MCF 10A (cell line): ENCODE measurements at places on chromosomes 6 and 20. TPM values are rescaled to one million over a fixed set of nuclear protein-coding genes. Genes with fewer than 3 reads are reported as not detected.

CD40 gene
- total RNA-seq: 1.5 and 2.3 TPM in 2 replicates

- DNase-seq: peak; percentile 93
Measured at GRCh38 chr6:52517502-52518278, 59.2 kb downstream of the TRAM2 start.

MCCD1 gene
- not detected in 2 replicates for total RNA-seq

GRCh38 chr6:37474316-37474715 is 25.4 kb downstream of the CCDC167 start:
- DNase-seq: no peak

RPP21 gene
- total RNA-seq: 63.0 and 74.1 TPM in 2 replicates

PRPH2 gene
- total RNA-seq: not detected in 2 replicates

DNA sequence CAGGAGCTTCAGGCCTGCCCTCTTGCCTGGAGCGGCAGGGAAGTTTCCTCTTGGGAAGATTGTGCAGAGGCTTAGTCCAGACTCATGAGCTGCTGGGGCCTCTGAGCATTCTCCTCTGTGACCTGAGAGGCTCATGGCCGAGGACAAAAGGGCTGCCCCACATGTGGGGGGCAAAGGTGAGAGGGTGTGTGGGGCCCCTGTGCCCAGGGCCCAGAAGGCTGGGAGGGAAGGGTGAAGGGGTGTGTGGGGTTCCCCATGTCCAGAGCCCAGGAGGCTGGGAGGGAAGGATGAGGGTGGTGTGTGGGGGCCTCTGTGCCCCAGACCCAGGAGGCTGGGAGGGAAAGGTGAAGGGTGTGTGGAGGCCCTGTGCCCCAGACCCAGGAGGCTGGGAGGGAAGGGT is 50.8 kb upstream of the SLC22A1 start:
- no peak for DNase-seq

- DNase-seq: no peak
Measured at GRCh38 chr6:24876499-24877465, 59.0 kb downstream of the RIPOR2 start.

- DNase-seq: no peak
Measured at GRCh38 chr20:24406750-24407149, 62.7 kb upstream of the SYNDIG1 start.

FYN gene
- 37.8 and 53.7 TPM in 2 replicates for total RNA-seq

DNA sequence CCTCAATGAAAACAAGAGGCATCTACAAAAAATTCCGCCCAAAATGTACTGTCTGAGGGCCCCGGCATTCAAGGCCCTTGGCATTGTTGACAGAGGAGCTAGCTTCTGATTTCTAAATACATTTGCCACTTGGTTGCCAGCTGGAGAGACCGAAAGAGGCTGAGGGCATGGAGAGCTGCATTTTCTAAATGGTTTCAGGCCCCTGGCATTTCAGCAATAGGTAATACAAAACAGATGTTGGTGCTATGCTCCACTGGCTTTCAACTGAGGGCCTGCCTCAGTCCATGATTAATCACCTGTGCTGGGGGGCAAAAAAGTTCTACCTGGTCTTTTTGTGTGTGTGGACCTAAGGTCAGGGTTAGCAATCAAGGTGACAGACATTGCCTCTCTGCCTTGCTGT is 79.5 kb upstream of the ISM1 start:
- DNase-seq: no peak

DNA sequence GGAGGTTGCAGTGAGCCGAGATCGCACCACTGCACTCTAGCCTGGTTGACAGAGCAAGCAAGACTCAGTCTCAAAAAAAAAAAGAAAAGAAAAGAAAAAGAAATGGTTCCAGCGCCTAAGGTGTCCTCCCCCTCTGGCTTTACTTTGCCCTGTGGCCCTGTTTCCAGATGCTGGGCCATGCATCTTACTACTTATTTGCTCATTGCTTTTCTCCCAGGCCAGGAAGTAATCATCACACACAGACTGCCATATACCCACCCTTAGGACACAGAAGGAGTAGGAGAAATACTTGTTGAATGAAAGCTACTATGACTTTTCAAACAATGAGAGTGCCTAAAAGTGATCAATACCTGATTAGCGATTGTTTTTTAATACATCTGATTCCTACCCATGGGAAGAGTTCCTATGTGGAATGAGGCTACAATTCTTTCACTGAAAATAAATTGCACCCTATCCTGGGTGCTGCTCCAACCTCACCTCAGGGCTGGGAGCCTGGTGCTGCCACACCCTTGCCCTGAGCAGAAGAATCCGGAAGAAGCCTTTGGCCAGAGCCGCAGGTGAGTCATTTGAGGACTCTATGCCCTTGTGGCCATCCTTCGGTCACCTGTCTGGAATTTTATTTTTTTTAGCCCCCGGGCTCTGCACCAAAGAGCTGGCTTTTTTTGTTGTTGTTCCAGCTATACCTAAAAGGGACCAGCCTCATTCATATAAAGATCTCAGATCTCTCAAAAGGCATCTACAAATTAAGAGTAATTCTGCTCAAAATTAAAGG is 22.7 kb upstream of the TFAP2C start:
- peak; percentile 62 for DNase-seq
